GM23248 (cell line): ENCODE measurements at places on chromosomes 16 and 17.

GRCh38 chr17:43714465-43715149 lies 44.0 kb downstream of the SOST start:
- no peak overlapping the region for H3K4me3 ChIP-seq
- H3K4me1 ChIP-seq, result no peaks in the 10 kb centered on the region; the same call in 1 of the 2 replicates
- DNase-seq, result peak; percentile 60
- H3K27me3 ChIP-seq, result no peaks in the 10 kb centered on the region

- H3K4me1 ChIP-seq, result no peaks in the 10 kb centered on the region
- H3K27ac ChIP-seq, result no peak overlapping the region
Measured at GRCh38 chr16:50609471-50609870, 61.3 kb downstream of the NKD1 start.

DNA sequence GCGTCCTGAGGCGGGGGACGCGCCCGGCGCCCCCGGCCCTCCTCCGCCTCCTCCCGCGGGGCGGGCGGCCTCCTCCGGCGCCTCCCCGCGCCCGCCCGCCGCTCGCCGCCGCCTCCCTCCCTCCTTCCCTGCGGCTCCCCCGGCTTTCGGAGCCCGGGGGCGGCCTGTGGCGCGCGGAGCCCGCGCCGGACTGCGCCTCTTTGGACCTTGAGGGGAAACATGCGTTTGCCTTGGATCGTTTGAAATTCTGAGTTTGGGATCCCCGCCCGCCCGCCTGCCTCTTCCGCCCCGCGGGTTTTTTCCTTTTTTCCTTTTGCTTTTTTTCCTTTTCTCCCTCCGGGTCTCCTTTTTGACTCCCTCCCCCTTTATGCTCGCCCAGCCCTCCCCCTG lies 390 bp downstream of the ZNRF1 start:
- H3K27me3 ChIP-seq, result no peaks in the 10 kb centered on the region
- no peaks in the 10 kb centered on the region for H3K36me3 ChIP-seq
- peak; percentile 66 for DNase-seq
- H3K4me3 ChIP-seq, result peak overlapping the region; percentile 75
- no peak overlapping the region for H3K27ac ChIP-seq

DNA sequence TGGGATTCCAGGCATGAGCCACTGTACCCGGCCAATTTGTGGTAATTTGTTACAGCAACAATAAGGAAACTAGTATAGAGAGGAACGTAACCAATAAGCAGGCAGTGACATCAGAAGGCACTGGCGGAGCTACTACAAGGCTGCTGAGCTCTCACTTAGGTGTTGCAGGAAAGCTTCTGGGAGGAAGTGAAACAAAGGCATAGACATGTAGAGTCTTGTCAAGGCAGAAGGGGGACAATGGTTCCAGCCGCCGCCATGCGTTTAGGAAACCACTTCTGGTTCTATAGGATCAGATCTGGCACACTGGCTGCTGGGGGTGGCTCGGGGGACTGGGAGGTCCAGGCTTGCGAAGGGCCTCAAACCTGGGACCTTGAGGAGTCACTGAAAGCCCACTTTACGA lies 9.4 kb upstream of the CPSF4L start:
- no peaks in the 10 kb centered on the region for H3K27me3 ChIP-seq
- no peaks in the 10 kb centered on the region for H3K4me1 ChIP-seq
- H3K27ac ChIP-seq, result no peak overlapping the region
- no peak overlapping the region for H3K4me3 ChIP-seq

- peaks cover 11% of the 10 kb centered on the region; the same call in 1 of the 2 replicates for H3K36me3 ChIP-seq
- H3K27ac ChIP-seq, result no peak overlapping the region
- H3K4me3 ChIP-seq, result no peak overlapping the region
- H3K4me1 ChIP-seq, result no peaks in the 10 kb centered on the region
- no peaks in the 10 kb centered on the region for H3K27me3 ChIP-seq
- DNase-seq, result no peak
Measured at GRCh38 chr17:18059283-18059682, 20.1 kb downstream of the GID4 start.

DNA sequence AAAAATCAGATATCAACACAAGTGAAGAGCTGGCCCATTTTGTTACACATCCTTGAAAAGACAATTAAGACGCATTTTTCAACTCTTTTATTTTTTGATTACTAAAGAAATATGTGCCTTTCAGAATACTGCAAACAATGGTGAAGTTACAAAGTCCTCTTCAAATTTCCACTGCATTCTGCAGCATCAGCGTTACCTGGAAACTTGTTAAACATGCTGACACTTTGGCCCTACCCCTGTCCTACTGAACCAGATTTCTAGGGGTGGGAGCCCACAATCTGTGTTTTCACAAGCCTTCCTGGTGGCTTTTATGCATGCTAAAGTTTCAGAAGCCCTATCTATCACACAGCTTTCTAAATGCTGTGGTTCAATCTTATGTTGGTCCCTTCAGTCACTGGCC lies 4.5 kb upstream of the CCL14 start:
- H3K27ac ChIP-seq, result no peak overlapping the region
- no peak overlapping the region for H3K4me3 ChIP-seq
- no peaks in the 10 kb centered on the region for H3K4me1 ChIP-seq
